ENCODE measurements at places on chromosomes 1 and 21.

GRCh38 chr1:168136709-168137514, at the start of gene GPR161:
TSS of gene GPR161 (minus strand) at chr1:168136930. CDS start at chr1:168104850, 32,080 bp downstream.
- DNase-seq = peak; percentile 39

DNA sequence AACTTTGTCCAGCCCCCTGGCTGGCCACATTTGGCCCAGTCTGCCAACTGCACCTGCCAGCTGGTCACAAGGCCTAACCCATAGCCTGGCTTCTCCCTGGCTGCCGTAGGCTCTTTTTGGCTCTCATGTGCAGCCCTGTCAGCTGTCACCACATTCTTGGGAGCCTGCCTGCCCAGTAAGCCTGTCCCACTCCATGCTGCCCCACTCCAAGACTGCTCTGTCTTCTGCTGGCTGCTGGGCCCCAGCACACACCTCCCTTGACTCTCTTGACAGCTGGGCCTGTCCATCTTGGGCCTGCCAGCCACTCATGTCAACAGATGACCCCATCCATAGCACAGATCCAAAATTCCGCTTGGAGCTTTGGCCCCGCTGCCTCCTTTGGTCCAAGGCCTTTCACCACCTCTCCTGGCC, 74.3 kb upstream of the EDN2 start:
- DNase-seq = no peak

DNA sequence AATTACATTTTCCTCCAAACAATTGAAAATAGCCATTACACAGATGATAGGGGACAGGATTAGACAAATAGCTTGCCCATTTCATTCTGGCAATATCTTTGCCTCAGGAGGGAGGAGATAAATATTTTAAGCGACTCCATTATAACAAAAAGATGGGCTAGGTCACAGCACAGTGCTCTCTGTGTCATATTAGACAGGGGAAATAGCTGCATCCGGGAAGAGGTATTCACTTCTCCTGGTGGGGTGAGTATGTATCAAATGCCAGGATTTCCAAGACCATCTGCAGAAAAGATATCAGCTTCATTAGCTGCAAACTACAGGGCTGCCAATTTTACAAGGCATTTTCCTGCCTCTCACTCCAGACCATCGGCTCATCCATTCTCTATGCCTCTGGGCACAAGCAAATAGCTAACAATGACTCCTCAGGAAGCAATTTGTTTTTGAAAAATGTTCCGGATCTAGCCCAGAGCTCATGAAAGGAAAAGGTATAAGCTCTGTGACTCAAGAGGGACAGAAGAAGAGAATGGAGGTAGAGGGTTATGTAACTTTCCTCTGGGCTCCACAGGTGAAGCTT, 41.9 kb upstream of the ANGPTL7 start:
- peak; percentile 11 for DNase-seq

GRCh38 chr1:212260557-212261355, 24.5 kb upstream of the PPP2R5A start:
- no peak for DNase-seq

- DNase-seq = peak; percentile 63
Measured at GRCh38 chr1:212315907-212316306, 30.7 kb downstream of the PPP2R5A start.

GRCh38 chr1:98417820-98418219, 243.7 kb upstream of the SNX7 start:
- no peak for DNase-seq

DNA sequence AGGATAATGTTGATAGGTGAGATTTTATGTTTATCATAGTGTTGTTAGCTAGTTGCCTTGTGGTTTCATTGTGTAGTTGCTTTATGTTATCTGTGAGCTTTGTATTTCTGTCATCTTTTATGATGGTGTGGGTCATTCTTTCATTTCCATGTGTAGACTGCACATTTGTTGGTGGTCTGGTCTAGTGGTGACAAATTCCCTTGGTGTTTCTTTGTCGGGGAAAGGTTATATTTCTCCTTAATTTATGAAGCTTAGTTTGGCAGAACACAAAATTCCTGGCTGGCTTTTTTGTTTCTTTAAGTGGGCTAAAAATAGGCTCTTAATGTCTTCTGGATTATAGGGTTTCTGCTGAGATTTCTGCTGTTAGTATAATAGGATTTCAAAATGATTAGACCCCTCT, 347.2 kb upstream of the ADAMTS5 start:
- DNase-seq = no peak

DNA sequence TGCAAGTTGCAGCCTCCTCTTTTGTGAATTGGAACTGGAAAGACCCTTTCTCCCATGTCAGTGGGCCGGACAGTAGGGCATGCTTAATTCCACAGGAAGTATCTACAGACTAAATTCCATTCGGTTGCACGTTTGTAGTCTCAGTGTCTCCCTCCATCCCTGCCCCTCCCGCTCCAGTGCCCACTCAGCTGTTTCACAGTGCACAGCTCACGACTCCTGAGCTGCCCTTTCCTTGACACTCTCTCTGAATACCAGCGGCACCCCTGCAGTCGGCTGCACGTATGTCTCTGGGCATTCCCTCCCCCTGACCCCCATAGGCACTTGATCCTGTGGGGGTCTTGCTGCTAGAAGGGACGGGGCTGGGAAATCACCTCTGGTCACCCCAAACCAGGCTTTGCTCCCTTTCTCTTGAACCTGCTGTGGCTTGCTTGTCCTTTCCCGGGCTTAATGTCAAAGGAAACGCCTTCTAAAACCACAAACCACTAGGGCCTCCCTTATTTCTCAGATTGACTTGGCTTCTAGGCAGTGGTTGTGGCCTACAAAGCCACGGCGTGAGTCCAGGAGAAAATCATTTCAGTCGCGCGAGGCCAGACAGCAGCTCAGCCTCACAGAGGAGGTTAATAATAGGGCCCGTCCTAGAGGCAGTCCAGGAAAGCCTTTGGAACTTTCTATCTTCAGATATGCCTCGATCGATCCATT, 365.3 kb upstream of the PROX1 start:
- DNase-seq = no peak

- DNase-seq = no peak
Measured at GRCh38 chr21:18954441-18954844, 550.9 kb upstream of the TMPRSS15 start.

DNA sequence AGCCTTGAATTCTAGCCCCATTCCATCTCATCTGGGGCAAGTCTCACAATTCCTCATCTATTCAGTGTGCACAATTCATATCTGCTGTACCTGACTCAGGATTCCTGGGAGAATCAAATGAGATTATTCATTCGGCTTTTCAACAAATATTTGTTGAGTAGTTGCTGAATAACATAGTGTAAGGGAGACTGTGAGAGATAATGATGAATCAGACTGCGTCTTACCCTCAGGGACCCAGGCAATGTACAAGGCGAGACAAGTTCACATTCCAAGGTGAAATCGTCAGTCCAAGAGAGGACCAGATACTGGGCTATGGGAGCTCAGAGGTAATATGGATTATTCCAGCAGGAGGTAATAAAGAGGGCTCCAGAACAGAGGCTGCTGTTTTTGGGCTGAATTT, 67.8 kb upstream of the SMYD2 start:
- no peak for DNase-seq

GRCh38 chr1:39564340-39564739, 12.2 kb downstream of the PABPC4 start:
- no peak for DNase-seq

- no peak for DNase-seq
Measured at GRCh38 chr1:44014365-44015104, 16.7 kb downstream of the SLC6A9 start.

DNA sequence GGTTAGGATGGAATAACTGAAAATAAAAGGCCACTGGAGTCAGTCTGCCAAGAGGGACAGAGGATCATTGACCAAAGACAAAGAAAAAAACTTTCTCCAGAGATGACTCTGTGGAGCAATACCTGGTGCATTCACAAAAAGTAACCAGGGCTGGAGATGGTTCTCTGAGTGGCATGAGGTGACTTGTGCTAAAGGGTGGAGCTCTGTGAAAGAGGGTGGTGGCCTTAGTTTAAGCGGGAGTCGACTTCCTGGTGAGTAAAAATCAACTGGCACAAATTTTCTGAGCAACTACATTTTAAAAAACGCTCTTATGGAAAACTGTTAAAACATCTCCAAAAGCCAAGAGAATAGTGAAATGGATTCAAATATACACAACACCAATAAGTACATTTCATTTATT, 10.0 kb downstream of the NHLH2 start:
- DNase-seq = no peak

GRCh38 chr1:101130673-101131072, 105.1 kb upstream of the DPH5 start:
- DNase-seq = no peak

DNA sequence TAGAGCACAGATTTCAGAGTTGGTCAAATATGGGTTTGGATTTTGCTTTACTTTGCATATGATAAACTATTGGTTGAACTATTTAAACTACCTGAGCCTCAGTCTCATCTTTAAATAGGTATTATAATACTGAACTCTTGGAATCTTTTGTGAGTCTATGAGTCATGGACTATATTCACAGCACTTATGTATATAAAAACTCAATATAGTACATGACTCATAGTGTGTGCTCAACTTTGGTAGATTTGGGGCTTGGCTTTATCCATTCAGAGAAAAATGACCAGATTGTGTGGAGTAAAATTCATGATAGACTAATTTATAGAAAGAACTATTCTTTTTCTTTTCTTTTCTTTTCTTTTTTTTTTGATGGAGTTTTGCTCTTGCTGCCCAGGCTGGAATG, 28.7 kb downstream of the FCRL3 start:
- DNase-seq = no peak

GRCh38 chr1:246002725-246003441, 504.2 kb downstream of the SMYD3 start:
- DNase-seq = peak; percentile 92

DNA sequence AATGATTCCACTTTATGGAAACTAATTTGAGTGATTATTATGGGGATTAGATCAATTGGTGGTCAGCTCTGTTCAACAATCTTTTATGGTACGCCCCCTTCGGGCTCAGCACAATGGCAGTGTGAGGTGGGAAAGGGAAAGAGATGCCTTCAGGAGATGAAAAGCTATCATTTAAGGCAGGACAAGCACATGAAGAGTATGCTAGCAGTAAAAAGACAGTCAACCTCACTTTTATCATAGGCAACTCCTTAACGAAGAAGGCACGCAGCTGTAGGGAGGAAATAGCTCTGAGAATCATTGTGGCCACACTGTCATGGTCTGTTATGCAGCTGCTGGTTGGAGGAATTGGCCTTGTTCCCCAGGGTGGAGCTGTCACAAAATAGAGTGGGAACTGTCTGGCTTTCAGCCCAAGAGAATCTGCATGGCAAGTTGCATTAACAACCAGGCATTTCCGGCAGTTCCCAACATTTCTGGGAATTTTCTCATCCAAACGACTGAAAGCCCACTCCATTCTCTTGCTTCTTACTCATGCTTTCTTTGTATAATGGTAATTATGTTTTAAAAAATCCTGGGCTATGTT, 54.4 kb upstream of the BCL10 start:
- DNase-seq = no peak

DNA sequence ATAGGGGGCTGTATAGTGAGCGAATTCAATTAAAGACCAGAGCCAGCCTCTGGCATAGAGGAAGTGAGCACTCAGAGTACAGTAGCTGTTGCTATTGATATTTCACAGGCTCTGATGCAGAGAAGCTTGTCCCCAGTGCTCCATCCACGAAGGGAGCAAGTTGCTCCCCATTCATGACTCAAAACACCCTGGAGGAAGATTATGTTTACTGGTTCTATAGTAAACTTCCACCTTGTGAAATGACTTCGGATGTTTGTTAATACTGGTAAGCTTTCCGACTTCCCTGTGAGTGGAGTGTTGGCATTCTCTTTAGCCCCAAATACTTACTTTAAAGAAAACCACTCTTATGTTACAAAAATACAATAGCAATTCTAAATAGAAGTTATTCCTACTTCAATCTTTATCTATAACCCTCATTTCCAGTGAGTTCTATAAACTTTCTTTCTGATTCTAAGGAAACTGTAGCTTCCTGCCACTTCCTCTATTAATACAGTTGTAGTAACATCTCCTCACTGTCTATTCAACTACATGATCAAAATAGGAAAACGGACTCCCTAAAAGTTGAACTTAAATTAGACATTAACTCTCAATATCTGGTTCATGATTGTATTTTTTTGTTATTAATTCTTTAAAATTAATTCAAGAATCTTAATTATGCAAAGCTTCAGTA, 46.4 kb downstream of the ZNF281 start:
- no peak for DNase-seq

DNA sequence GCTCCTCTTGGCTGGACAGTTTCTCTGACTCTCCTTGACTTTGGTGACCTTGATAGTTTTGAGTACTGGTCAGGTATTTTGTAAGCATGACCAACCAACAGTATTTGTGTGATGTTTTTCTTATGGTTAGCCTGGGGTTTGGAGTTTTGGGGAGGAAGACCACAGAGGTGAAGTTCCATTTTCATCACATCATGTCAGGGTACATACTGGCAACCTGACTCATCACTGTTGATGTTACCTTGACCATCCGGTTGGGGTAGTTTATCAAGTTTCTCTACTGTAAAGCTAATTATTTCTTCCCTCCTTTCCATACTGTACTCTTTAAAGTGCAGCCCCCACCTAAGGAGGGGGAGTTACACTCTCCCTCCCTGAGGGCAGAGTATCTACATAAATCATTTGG, 13.4 kb downstream of the OSCP1 start:
- DNase-seq = no peak

DNA sequence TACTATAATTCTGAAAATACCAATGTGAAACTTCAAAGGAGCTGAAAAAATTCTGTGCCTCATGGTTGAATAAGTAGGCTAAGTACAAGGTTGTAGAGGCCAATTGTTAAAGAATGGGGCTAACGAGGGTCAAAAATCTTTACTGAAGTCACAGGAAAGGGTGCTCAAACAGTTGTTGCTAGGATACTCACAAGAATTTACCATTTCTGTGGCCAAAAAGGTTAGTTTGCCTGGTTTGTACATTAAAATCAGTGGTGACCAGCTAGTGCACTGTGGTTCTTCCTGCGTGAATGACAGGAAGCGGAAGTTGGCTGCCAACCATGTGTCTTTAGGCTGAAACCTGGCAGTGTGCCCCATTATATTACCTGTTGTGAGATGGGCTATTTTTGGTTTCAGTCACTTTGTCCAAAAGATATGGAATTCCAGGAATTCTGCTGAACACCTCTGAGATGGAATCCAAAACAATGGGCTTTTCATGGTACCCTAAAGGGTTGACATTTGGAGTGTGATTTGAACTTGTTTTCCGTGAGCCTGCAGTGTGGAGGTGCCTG, 13.5 kb downstream of the MAP3K21 start:
- no peak for DNase-seq

- no peak for DNase-seq
Measured at GRCh38 chr1:161082483-161082882, 6.9 kb downstream of the NECTIN4 start.

DNA sequence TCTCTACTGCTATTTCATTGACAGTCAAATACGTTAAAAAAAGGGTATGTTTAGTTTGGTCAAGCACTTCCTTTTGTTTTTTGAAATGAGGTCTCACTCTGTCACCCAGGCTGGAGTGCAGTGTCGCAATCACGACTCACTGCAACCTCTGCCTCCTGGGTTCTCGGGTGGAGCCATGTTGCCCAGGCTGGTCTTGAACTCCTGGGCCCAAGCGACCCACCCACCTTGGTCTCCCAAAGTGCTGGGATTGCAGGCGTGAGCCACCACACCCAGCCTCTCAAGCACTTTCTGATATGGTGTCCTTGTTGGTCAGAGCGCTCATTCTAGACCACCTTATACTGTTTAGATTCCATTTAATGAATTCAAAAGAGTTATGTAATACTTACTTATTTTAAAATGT, 20.9 kb upstream of the RHBDL2 start:
- no peak for DNase-seq
